ENCODE measurements at places on chromosomes 3 and 15.
A peak's percentile ranks its signal among the peaks of the same experiment; 100 is the strongest.

DNA sequence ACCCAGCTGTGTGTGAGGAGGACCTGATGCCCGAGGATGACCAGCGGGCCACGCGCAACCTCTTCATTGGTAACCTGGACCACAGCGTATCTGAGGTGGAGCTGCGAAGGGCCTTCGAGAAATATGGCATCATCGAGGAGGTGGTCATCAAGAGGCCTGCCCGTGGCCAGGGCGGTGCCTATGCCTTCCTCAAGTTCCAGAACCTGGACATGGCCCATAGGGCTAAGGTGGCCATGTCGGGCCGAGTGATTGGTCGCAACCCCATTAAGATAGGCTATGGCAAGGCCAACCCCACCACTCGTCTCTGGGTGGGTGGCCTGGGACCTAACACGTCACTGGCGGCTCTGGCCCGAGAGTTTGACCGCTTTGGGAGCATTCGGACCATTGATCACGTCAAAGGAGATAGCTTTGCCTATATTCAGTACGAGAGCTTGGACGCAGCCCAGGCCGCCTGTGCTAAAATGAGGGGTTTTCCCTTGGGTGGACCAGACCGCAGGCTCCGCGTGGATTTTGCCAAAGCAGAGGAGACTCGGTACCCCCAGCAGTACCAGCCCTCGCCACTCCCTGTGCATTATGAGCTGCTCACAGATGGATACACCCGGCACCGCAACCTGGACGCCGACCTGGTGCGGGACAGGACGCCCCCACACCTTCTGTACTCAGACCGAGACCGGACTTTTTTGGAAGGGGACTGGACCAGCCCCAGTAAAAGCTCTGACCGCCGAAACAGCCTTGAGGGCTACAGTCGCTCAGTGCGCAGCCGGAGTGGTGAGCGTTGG, 1.5 kb downstream of the RBM15B start:
- no peak for DNase-seq

GRCh38 chr15:96402403-96402802, 71.9 kb downstream of the NR2F2 start:
- DNase-seq: no peak

DNA sequence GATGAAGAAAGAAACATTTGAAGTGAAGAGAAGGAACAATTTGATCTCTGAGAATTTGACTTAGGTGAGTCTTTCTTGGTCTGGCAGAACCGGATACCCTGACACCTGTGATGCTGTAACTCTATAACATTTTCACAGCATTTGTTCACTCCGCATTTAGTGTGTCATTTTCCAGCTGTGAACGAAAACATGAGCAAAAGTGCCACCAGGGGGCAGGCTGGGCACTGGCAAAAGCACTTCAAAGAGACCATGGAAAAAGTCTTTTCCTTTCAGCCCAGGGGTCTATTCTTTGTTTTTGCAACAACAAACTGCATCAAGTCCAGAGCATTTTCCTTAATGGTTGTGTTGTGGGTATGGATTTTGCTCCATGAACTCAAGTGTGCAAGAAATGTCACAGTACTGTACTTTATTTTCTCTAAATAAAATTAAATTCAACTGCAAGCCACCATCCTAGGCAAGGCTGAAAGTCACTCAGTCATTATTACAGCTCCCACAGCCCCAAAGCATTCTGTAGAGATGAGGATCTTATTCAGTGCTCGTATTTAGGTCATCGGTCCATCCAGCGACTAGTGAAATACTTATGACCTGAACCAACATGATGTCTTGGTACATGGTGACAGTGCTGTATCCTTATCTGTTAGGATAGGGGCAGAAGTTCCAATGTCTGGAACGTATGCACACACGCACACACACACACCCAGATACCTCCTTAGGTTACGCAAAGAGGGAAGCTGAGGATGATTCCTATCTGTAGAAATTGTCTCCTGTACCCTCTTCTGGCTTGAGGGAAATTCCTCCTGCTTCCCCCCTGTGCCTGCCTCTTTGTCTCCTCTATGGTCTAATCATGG, 125.5 kb downstream of the GADL1 start:
- DNase-seq: peak; percentile 43

- no peak for DNase-seq
Measured at GRCh38 chr3:129182390-129183185, 1.1 kb downstream of the CNBP start.

DNA sequence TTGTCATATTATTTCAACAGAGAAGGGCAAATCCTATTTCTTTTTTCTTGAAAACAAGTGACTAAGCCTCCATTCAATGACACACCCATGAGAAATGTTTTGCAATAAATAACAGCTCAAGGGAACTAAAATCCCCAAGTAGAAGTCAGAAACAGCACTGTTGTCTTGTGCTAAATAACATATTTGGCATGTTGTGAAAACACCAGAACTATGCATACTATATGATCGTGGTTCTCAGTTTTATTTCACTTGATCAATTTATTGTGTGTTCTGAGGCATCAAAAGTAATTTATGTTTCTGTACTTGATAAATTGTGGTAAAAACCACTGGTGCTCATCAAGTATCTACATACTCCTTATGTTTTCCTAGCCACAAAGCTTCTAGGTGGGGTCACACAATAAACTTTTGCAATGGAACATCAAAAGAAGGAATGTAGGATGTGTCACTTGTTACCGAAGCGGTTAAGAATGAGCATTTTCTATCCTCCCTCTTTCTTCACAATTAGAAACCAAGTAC, 691.7 kb upstream of the CBLB start:
- no peak for DNase-seq

DNA sequence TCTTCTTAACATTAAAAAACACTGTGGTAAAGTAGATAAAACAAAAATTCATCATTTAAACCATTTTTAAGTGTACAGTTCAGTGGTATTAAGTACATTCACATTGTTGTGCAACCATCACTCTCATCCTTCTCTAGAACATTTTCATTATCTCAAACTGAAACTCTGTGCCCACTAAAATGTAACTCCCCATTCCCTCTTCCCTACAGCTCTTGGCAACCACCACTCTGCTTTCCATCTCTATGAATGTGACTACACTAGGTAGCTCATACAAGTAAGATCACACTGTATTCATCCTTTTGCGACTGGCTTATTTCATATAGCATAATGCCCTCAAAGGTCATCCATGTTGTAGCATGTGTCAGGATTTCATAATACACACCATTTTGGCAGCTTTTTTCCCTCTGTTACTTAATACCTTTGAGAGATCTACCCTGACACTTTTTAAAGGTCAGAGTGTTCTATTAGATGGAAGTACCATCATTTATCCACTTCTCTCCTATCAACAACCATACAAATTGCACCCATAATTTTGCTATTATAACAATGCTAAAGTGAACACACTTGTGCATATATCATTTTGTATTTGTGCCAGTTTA, 42.9 kb upstream of the FRMD4B start:
- DNase-seq: no peak

GRCh38 chr15:68655686-68656437, 77.1 kb downstream of the CORO2B start:
- no peak for DNase-seq

DNA sequence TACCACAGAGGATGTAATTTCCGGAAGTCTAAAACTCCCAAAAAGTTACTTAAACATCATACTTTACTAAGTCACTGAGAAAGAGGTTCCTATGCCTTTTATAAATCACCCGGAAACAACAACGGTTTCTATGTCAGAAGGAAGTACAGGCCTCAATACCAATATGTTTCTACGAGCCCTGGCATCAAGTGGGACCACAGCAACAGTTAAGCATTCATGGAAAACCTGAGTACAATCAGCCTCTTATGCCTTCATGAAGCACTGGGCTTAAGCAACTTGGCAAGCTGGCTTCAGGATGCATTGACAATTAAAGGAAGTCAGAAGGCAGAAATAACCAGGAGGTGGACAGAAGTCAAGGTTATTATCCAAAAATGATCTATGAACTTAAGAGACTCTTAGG, 19.1 kb upstream of the B3GNT5 start:
- no peak for DNase-seq

GRCh38 chr15:64847016-64847415, 5.3 kb downstream of the PLEKHO2 start:
- no peak for DNase-seq

- no peak for DNase-seq
Measured at GRCh38 chr3:64247991-64248646, 22.9 kb upstream of the PRICKLE2 start.

DNA sequence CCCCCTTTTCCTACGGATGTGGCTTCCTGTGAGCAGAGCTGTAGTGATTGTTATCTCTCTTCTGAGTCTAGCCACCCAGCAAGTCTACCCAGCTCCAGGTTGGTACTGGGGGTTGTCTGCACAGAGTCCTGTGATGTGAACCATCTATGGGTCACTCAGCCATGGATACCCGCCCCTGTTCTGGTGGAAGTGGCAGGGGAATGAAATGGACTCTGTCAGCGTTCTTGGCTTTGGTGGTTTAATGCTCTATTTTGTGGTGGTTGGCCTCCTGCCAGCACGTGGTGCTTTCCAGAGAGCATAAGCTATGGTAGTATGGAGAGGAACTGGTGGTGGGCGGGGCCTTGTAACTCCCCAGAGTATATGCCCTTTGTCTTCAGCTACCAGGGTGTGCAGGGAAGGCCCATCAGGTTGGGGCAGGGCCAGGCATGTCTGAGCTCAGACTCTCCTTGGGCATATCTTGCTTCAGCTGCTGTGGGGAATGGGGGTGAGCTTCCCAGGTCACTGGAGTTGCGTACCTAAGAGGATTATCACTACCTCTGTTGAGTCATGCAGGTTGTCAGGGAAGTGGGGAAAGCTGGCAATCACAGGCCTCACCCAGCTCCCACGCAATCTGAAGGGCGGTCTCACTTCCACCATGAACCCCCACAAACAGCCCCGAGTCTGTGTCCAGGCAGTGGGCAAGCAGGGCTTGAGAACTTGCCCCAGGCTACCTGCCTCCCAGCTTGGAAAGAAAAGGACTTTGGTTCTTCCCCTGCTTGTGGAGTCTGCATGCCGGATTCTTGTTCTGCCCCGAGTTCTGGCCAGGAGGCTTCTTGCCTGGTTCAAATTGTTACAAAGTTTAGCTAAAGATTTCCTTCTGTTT, 9.0 kb upstream of the ADGRG7 start:
- DNase-seq: no peak

- DNase-seq: no peak
Measured at GRCh38 chr15:38879909-38880471, 315.4 kb upstream of the RASGRP1 start.

DNA sequence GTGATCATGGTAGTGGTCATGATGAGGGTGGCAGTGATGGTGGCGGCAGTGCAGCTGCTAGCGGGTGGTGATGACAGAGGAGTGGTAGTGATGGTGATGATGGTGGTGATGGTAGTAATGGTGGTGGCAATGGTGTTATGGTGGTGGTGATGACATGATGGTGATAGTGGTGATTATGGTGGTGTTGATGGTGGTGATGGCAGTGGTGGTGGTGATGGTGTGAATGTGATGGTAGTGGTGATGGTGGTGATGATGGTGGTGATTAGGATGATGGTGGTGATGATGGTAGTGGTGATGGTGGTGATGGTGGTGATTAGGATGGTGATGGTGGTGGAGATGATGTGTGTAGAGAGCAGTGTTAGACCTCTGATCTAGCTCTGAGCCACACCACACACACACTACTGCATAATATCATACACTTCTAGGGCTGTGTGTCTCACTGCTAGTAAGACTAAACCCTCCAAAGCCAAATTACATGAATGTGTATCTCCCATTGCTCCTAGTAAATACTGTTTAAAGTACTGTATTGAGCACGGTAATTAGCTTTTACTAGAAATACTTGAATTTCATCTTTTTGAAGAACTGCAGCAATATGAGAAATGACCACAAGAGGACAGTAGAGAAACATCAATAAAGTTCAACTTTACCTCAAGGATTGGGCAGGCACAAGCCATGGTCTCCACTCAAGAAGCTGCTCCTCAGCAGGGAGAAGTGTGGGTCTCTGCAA, 28.8 kb downstream of the TMED3 start:
- DNase-seq: no peak

DNA sequence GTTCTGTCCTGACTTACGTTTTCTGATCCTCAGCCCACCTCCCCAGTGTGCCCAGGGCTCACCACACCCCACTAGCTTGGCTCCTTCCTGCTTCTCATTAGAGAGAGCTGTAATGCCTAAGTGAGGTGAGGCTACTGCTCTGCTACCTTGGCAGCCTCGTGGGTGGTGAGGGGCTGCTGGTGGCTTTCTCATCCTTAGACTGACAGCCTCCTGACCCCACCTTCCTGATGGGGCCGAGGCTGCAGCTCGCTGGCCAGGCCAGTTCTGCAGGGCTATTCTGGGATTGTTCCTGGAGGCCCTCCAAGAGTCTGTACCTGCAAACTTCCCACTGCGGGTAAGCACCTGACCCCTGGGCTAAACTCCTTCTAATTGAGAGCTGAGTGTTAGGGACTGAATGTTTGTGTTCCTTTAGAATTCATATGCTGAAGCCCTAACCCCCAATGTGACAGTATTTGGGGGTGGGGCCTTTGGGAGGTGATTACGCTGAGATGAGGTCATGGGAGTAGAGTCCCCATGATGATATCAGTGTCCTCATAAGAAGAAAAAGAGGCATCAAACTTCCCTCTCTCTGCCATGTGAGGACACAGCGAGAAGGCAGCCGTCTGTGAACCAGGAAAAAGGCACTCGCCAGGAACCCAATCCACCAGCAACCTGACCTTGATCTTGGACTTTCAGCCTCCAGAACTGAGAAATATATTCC, 38.1 kb upstream of the IQSEC1 start:
- DNase-seq: no peak

GRCh38 chr15:62994439-62994838, 48.1 kb upstream of the TPM1 start:
- DNase-seq: no peak

GRCh38 chr3:37320276-37320675, 145.9 kb upstream of the LRRFIP2 start:
- no peak for DNase-seq

DNA sequence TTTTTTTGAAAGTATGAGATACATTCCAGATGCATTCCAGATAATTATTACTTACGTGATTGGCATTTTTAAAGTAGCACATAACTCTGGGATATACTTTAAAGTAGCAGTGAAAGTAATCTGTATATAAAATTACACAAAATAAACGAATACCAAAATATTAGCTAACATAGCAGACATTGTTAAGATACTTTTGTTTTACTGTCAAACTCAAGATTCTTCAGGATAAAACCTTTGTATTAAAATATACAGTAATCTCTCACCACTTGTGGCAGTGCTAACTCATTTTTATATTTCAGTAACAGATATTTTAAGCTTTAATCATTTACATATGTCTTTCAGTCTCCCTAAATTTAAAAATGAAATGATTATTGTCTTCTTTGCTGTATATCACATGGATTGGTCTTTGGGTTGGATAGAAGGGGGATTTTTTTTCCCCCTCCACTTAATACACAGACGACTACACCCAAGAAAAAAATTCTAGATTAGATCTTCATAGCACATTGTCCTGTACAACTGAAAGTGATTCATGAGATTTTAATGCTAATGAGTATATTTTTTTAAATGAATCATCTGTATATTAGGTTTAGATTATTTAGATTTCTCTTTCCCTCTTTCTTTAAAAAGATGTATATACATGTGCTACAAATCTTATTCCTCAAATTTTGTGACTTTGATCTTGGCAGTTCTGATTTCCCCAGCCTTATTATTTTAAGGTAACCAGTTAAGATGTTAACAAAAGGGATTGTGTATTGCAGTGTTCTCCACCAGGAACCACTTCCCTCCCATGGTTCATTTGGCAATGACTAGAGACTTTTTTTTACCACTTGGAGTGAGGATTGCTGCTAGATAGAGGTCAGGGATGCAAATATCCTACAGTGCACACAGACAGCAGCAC, 24.5 kb upstream of the EBLN2 start:
- DNase-seq: no peak

- no peak for DNase-seq
Measured at GRCh38 chr3:176870451-176870850, 326.8 kb downstream of the TBL1XR1 start.

GRCh38 chr3:142450881-142451280, 3.0 kb upstream of the XRN1 start:
- DNase-seq: no peak

GRCh38 chr3:159263750-159264553, 462.1 kb downstream of the MFSD1 start:
- no peak for DNase-seq
